Activated T-cell treated with anti-CD3 and anti-CD28 coated beads, Interleukin-2, amount 50 U/mL, for 72 hours (primary cell): ENCODE measurements at places on chromosomes 12 and 14. TPM values are rescaled to one million over a fixed set of nuclear protein-coding genes. Genes with fewer than 3 reads are reported as not detected.

Gene TAS2R19
- 3.5 TPM for total RNA-seq

Gene CSRP2
- 0.65 TPM for total RNA-seq

DNA sequence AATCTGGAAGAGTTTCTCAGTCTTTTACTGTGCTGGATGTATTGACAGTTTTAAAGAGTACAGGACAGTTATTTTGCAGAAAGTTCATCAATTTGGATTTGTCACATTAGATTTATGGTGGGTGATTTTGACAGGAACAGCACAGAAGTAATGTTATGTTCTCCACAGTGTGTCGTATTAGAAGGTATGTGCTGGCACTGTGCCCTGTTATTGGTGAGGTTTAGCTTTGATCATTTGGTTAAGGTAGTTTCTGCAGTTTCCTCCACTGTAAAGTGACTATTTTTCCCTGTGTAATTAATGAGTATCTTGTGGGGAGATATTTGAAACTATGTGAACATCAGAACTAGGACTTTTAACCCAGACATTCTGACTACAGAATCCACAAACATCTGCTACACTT lies 308.5 kb upstream of the TBX3 start:
- H3K4me3 ChIP-seq, result no peak overlapping the region
- H3K4me1 ChIP-seq, result no peaks in the 10 kb centered on the region
- no peak overlapping the region for H3K27ac ChIP-seq
- no peaks in the 10 kb centered on the region for H3K36me3 ChIP-seq
- H3K27me3 ChIP-seq, result no peaks in the 10 kb centered on the region

- H3K27ac ChIP-seq, result no peak overlapping the region
- peaks cover 2% of the 10 kb centered on the region for H3K36me3 ChIP-seq
- H3K27me3 ChIP-seq, result no peaks in the 10 kb centered on the region
These were observed 104.7 kb downstream of the ANO4 start for GRCh38 chr12:100899301-100899700.

- DNase-seq, result no peak
- no peak overlapping the region for H3K4me3 ChIP-seq
- H3K27me3 ChIP-seq, result no peaks in the 10 kb centered on the region
These were observed 145.8 kb downstream of the DICER1 start for GRCh38 chr14:95011445-95012006.
